Upper lobe of left lung (tissue), 6 donors: ENCODE measurements at places on chromosomes 6 and 20.

DNA sequence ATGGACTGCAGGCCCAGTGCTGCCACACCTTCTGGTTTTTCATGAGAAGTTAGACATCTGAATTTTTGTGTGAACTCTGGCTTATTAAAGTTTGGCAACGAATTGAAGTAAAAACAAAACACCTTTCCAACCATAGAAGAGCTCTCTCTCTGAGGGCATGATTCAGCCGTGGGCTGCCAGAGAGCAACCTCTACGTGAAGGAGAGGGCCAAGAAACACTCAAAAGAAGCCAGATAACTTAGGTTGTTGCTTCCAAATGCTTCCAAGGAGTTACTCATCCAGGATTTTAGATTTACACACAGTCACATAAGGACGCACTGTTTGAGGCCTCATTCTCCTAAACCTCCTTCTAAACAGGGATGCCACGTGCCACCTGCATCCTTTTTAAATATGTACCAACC lies 65.5 kb downstream of the NRN1 start:
- no peak for DNase-seq

- no peak for DNase-seq
Measured at GRCh38 chr6:40490508-40490907, 96.7 kb downstream of the LRFN2 start.

DNA sequence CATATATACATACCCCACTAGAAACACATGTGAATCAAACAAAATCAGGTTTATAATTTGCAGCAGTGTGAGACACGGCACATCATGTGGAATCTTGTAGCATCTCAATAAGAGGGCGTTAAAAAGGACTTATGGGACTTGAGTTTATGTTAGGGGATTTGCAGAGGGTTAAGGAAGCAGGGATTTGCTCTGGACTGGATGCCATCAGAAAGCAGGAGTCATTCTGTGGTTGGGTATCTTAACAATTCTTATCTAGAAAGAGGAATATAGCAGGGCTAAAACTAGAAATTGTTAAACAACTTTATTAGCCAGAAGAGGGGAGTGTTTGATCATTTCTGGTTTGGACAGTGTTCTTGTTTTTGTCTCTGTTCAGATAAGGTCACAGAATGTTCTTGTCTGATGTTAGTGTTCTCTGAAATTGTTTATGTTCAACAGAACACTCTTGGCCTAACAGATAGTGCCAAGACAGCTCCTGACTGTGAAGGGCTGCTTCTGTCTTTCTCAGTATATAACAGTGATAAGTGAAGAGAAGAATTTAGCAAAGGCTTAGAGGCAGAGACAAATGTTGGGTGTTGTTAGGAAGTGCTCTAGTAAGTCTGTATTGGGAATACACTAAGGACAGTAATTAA lies 39.2 kb downstream of the LIN28B start:
- DNase-seq, result no peak

DNA sequence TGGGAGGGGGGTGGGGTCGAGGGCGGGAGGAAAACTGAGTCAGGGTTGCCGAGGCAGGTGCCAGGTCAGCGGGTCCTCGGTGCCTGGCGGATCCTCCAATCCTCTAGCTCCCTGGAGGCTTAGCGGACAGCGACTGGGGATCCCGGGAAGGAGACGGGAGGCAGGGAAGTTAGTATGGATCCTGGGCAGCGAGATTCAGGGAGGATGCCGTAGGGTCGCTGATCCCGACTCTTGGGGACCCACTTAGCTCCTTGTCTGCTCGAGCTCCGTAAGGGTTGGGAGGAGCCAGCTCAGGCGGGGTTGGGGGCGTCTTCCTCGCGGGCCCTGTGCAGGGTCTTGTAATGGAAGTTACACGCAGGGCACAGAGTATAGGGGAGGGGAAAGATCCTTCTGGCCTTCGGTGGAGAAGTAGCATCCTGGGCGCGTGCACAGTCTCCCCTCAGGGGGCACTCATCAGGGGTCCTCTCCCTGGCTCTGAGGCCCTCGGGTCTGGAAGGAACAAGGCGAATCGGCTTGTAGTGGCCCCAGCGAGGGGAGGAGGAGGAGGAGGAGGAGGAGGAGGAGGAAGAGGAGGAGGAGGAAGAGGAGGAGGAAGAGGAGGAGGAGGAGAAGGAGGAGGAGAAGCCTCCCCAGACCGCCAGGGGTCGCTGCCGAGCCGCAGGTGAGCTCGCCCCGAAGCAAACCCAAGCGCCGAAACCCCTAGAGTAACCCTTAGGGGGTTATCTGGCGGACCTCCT lies 6.4 kb upstream of the SLC12A5 start:
- peak; percentile 92 for DNase-seq

DNA sequence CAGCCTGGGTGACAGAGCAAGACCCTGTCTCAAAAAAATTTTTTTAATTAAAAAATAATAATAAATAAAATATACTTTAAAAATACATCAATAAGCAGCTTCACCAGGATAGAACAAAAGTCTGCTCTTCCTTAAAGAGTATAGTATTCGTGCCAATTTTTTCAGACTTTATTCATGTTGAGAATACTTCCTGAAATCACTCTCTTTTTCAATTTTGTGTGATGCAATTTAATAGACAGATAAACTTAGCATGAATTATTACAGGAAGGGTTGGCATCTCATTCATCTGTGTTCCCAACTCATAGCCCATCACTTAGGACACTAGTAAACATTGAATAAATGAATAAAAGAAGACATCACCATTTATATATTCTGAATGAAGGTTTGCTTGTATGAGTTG lies 52.4 kb downstream of the IPCEF1 start:
- DNase-seq, result no peak

DNA sequence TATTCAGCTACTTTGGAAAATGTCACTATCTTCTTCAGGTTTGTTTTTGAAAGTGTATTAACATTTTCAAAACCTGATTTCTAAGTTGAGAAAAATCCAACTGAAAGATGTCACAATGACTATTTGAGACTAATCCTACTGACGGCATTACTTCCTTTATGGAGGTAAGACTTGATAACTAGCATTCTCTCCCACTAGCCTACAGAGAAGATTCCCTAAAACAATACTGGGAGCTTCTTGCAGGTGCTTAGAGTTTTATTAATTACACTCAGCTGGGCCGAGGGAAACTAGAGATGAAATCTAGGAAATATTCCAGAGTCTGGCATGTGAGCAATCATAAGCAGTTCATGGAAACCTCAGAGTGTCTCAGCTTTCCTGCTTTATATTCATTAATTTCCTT lies 114.0 kb downstream of the LCA5 start:
- no peak for DNase-seq
